ENCODE measurements at places on chromosomes 5 and 9.

DNA sequence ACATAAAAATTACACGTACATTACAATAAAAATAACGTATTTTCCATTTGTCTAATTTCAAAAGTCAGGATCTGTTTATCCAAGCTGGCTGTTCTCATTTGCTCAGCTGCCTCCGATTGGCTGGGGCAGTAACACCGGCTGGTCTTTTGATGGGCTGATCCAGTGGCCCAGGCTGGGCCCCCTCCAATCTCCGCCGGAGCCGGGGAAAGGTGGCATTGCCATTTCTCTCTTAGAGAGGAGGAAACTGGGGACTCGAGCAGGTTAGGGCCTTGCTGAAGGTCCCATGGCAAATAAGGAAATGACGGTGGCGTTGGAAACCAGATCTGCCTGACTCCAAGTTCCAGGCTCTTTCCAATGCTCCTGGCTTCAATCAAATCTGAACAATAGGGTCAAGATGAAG lies 6.6 kb downstream of the CPLX2 start:
- DNase-seq: no peak

GRCh38 chr5:117588611-117589010 lies 1014.0 kb upstream of the SEMA6A start:
- DNase-seq: no peak

GRCh38 chr9:76369583-76369982 lies 24.6 kb downstream of the RFK start:
- no peak for DNase-seq

- DNase-seq: no peak
These were observed 303.2 kb downstream of the OSTF1 start for GRCh38 chr9:75391497-75391896.

- no peak for DNase-seq
These were observed 431.0 kb upstream of the MEF2C start for GRCh38 chr5:89313804-89314588.

GRCh38 chr9:136769710-136770191 lies 5.4 kb upstream of the LCN15 start:
- peak; percentile 52 for DNase-seq

DNA sequence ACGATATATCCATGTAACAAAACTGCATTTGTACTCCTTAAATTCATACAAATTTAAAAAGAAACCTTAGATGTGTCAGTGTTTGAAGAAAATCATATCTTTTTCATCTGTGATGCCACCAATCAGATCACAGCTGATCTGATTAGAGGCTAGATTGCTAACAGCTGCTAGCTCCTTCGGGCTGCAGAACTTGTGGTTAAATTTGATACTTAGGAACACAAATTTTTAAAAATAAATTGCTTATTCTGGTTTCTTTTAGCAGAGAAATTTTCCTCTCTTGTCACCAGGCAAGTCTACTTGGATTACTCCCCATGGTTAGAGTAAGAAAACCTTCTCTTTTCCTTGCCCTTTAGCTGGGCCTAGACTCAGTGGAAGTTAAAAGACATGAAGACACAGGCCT lies 94.6 kb upstream of the RANBP6 start:
- no peak for DNase-seq

- peak; percentile 31 for DNase-seq
These were observed 132.4 kb downstream of the DAB2IP start for GRCh38 chr9:121783521-121784507.

DNA sequence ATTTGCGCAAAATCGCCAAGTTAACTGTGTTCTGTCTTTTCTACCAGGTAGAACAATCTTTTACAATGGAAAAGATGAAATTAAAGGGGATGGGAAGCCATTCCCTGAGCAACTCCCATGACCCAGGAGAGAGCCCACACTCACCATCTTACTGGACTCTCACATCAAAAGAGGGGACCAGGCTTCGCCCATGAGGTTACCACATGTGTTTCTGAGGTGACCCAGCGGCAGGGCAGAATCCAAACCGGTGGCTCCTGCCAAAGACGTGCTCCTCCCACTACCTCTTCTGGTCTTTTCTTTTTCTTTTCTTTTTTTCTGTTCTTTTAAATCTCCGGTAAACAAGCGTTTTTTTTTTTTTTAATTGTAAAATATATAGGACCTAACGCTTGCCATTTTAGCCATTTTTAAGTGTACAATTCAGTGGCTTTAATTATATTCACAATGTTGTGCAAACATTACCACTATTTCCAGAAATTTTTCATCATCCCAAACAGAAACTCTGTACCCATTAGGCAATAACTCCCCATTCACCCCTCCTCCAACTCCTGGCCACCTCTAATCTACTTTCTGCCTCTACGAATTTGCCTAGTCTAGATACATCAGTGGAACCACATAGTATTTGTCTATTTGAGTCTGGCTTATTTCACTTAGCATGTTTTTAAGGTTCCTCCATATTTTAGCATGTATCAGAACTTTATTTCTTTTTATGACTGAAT lies 19.3 kb downstream of the PTPN3 start:
- no peak for DNase-seq

- DNase-seq: no peak
These were observed 86.2 kb downstream of the TTC39B start for GRCh38 chr9:15220658-15221318.

GRCh38 chr5:155938051-155938450 lies 388.9 kb upstream of the SGCD start:
- no peak for DNase-seq

- no peak for DNase-seq
These were observed 74.3 kb upstream of the GGTA1 start for GRCh38 chr9:121573717-121574485.

GRCh38 chr5:32505756-32506155 lies 61.2 kb upstream of the ZFR start:
- DNase-seq: no peak

DNA sequence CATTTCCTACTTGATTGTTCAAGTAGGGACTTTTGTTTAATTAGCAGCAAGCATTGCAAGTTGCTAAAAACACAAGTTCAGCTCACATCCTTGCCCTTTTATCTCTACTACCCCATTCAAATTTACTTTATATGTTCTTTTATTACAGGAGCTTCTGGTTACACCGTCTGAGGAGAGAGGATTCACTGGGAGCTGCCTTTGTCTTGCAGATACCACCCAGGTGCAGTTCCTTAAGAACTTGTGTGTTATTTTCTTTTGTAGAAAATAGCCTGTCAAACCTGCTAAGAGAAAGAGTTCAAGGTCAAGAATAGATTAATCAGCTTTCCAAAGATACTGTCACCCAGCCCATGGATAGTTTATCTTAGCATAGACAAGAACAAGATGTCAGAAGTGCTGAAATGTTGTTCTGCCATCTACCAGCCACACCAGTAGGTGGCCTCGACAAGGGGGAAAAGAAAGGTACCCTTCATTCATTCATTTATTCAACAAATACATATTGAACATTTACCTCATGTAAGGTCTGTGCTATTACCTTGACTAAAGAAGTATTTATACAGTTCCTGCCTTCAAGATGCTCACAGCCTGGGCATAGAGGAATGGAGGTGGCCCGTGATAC lies 750.3 kb downstream of the MAT2B start:
- no peak for DNase-seq

DNA sequence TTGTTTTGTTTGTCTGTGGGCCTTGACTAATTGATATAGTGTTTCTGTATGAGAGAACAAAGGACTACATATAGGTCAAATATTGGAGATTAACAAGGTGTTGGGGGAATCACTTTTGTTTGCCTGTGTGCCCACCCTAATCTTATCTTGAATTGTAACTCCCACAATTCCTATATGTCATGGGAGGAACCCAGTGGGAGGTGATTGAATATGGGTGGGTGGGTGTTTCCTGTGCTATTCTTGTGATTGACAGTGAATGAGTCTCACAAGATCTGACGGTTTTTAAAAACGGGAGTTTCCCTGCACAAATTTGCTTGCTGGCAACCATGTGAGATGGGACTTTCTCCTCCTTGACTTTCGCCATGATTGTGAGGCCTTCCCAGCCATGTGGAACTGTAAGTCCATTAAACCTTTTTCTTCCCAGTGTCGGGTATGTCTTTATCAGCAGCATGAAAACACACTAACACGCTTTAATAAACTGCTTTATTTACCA lies 64.9 kb upstream of the HSPB3 start:
- DNase-seq: no peak

- DNase-seq: no peak
These were observed 129.3 kb downstream of the GRIA1 start for GRCh38 chr5:153619771-153620170.

- DNase-seq: no peak
These were observed 111.9 kb downstream of the SUSD1 start for GRCh38 chr9:112063151-112063550.

DNA sequence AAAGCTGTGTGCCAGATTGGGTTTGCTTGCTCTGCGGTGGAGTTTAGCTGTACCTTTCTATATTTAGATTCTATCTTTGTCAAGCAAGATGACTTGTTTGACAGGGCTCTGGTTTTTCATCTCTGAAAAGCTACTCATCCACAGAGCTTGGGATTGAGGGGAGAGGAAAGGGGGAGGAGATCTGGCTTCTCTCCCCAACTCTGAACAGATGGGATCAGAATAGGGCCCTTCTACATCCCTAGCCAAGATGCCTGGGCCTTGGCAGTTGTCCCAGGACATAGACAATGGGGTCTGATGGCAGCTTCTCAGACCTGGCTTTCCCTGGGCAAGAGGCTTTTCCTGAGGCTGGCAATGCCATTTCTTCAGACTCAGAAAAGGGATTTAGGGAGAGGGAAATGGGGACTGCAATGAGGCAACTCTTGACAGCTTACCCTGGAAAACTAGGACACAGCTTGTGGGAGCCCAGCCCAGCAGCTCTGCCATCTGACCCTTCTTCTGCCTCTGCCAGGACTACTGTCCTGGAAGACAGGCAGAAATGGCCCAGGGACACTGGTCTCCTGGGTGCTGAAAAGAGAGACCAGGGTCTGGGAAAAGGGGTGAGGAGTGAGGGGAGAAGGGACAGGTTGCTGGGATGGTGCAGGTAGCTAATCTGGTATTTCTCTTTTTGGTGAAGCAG lies 50.2 kb upstream of the ASTN2 start:
- DNase-seq: no peak

DNA sequence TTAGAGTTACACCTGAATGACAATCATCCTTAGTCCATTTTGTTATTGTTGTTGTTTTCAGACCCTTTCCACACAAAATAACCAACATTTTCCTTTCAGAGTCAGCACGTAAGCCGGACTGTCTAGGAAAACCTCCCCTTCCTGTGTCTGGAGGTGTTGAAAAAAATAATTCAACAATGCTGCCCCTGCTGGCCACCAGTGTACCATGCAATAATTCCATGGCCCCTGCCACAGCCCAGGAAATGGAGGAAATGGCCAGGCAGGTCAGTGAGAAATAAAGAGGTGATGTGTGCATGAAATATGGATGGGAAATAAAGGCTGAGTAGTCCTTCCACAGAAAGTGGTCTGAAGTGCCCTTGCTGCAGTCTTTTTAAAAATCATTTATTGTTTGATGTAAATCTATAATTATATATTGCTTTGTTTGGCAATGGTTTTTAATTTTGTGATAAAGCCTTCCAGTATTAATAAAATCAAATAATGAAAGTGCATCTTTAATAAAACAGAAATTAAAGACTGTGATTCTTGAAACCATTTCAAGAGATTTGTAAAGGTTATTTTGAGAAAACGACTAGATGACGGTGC lies 152.8 kb upstream of the PAPPA start:
- DNase-seq: no peak

- no peak for DNase-seq
These were observed 139.7 kb downstream of the FBXO4 start for GRCh38 chr5:42064821-42065220.

- DNase-seq: no peak
These were observed 271.6 kb downstream of the RAB3C start for GRCh38 chr5:58854441-58854840.

- no peak for DNase-seq
These were observed 89.9 kb downstream of the SYK start for GRCh38 chr9:90891308-90892040.

GRCh38 chr5:2577312-2578036 lies 174.0 kb downstream of the IRX2 start:
- no peak for DNase-seq

DNA sequence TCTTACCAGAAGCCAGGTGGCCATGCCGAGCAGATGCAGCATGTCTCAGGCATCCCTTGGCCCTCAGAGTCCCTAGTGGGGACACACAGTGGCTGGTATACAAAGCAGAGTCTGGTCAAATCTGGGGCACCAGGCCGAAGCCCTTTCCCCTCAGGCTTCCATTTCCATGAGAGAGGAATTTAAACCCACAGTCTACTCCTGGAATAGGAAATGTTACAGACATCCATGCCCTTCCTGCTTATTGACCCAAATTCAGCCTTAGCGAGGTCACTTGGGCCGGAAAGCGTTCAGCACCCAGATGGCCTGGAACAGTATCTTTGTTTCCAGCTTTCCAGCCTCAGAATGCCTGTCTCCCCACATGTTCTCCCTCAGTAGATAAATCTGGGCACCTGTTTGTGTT lies 131.7 kb downstream of the PIP5K1B start:
- no peak for DNase-seq

DNA sequence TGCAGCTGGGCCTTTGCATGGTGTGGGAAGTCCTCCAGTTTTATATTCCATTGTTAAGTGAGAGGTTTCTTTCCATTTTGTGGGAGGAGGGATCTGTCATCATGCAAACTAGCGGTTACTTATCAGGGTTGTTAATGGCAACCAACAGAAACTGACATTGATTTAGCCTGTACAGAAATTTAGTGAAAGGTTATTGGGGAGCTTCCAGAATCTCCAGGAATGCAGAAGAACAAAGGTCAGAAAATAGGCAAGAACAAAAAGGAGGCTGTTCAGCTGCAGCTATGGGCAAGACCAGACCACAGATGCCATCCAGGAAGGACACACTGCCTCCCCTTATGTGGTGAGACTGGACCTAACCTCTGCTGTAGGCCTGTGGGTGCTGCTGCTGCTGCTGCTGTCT lies 395.8 kb downstream of the KDM4C start:
- no peak for DNase-seq

DNA sequence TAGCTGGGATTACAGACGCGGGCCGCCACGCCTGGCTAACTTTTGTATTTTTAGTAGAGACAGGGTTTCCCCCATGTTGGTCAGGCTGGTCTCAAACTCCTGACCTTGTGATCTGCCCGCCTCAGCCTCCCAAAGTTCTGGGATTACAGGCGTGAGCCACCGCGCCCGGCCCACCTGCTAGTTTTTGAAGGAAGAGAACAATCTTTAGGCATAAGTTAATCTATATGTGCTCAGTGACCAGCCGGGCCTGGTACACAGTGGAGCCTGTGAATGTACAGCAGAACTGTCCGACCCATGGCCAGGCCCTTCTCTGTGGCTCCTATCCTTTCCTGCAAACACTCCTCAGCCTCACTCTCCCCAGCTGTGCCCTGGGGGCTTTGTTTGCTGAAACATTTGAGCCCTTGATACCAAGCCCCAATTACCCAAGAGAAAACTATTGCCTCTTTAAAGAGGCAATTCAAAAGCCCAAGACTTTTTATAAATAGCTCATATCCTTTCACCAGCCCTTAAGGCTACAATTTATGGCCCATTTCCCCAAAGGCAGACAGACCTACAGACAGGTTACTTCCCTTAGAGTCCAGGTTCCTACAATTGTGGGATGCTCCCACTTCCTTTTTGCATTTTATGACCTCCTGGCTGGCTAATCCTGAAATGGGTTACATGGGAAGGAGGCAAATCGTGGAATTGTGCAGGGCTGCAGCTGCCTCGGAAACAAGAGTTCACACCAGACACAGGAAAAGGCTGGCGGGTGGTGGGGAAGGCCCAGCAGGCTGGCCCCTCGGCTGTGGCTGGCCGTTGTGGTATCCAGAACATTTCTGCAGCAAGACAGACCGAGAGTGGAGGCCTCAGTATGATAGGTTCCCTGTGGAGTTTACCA lies 37.5 kb downstream of the SPRY4 start:
- DNase-seq: no peak

Measured in neuronal stem cell (in vitro differentiated cells).